ENCODE measurements at places on chromosomes 4 and X. TPM values are rescaled to one million over a fixed set of nuclear protein-coding genes. Genes with fewer than 3 reads are reported as not detected.

AKAP4 gene
- 0.07 TPM for polyA plus RNA-seq

DNA sequence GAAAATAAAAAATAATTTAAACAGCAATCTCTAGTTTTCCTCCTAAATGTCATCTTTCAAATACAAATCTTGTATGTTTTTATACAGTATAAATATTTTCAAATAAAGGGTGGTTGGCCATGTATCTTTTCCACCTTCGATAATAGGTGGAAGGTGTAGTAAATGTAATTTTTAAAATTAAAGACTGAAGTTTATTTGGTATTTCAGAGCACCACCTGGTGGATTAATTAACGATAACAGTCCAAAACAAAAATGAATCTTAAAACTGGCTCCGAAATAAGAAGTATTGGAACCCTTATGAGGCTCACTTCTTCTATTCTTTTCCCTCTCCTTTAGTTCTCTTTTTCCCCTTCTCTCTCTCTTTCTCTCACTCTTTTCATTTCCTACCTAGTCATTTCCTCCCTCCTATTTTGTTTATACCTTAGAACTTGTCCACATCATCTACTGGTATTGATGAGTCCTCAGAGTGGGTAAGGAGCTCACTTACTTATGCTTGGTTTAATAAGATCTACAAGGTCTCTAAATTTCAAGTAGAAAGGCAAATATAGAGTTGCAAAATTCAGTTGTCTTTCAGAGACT lies 82.9 kb upstream of the EXOC1L start:
- no peaks in the 10 kb centered on the region for H3K36me3 ChIP-seq
- peaks cover 5% of the 10 kb centered on the region for H3K4me1 ChIP-seq
- H3K27ac ChIP-seq: no peak overlapping the region
- DNase-seq: no peak

DNA sequence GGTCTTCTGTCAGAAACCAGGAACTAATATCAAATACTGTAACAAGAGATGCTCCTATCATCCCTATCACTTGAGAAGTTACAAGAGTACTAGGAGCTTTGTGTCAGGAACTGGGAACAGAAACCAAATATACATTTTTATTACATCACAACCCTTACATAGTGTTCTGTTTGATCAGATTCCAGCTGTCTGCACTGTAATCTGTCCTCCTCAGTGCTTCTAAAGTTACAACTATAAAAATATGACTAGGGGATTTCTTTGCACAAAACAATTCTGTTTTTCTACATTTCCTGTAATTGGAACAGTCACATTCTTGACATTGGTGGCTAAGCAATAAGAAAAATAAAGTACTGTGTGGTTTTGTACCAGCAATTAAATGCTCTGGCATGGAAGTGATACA lies 686.0 kb downstream of the PDHA2 start:
- no peaks in the 10 kb centered on the region for H3K36me3 ChIP-seq
- no peak overlapping the region for H3K4me3 ChIP-seq
- H3K4me1 ChIP-seq: no peaks in the 10 kb centered on the region
- no peak for DNase-seq
- H3K27ac ChIP-seq: no peak overlapping the region

- H3K4me1 ChIP-seq: no peaks in the 10 kb centered on the region
- H3K4me3 ChIP-seq: no peak overlapping the region
- no peak for DNase-seq
- H3K27ac ChIP-seq: no peak overlapping the region
- no peaks in the 10 kb centered on the region for H3K27me3 ChIP-seq
Measured at GRCh38 chrX:120672389-120672788, 42.5 kb upstream of the C1GALT1C1 start.

DNA sequence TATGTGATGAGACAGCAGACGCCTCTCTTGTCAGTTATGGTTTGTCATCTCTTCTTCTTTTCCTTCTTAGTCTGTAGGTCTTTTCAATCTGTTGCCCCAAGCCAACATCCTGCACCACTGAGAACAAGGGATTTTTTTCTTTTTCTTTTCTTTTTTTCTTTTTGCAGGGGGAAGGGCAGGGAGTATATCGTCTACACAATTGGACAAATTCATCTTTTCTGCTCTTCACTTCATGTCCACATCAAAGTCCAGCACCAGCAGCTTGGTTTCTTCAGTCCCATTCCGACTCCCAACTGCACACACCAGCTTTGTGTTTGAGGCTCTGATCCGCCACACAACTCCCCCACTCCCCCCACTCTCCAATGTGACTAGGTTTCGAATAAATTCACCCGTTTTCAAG lies 213.2 kb downstream of the FBXW7 start:
- DNase-seq: no peak
- no peaks in the 10 kb centered on the region for H3K27me3 ChIP-seq
- H3K4me1 ChIP-seq: no peaks in the 10 kb centered on the region
